Esophagus mucosa (tissue), 1 donor: ENCODE measurements at places on chromosomes 11 and 22. TPM values are rescaled to one million over a fixed set of nuclear protein-coding genes. Genes with fewer than 3 reads are reported as not detected.

DNA sequence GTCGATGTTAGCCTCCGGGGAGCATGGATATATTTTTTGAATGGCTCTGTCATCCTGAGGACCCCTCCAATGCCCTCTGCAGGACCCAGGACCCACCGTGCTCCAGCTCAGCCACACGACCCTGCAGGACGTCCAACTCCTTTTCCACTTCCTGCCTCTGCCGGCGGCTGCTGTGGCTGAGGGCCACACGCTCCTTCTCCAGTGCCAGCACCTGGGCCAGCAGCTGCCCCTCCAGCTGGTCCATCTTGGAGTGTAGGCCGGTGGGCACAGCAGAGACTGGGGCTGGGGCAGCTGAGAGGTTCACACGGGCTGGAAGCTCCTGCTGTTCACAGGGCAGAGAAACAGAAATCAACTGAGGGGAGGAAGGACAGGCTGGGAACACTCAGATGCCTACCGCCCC lies 15.6 kb downstream of the NPTXR start:
- ATAC-seq: no peak

FXYD2 gene
- not detected for total RNA-seq

DNA sequence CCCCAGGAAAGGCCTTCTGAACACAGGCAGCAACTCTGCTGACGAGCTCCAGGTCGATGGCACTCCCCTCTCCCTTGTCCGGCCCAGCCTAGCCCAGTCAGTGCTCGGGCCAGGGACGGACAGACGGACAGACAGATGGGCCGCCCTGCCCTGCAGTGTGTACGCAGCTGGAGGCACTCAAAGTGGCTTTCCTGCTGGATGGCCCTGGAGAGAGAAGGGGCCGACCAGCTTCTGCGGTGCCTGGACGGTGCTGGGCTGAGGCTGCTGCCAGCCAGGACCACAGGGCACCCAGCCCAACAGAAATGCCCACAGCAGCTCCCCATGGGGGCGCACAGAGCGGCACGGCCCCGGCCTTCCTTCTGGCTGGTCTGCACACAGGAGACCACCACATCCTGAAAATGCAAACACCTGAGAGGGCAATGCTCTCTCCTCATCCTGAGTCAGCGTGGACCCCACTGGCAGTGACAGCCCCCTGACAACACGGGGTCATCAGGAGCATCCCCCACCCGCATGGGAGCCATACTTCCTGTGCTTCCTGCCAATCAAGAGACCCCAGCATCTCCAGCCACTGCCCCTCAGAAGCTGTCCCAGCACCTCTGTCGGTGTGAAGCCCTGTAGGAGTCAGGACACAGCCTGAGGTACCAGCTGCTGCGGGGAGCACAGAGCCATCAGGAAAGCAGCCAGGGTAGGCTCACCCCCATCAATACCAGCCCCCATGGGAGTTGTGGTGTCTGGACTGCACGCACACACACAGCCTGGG lies 692 bp upstream of the MOB2 start:
- no peak for ATAC-seq

GRCh38 chr11:111526501-111526900 lies 11.9 kb downstream of the HOATZ start:
- ATAC-seq: peak; percentile 77

OR51F1 gene
- not detected for total RNA-seq

GRCh38 chr11:119318240-119319135 lies 1.6 kb upstream of the MCAM start:
- peak; percentile 32 for ATAC-seq

- ATAC-seq: peak; percentile 51
Measured at GRCh38 chr11:67056267-67057204, at the start of gene RHOD. Gene RHOD, plus strand, starts transcription at chr11:67056847. Its CDS starts 56 bp downstream, at chr11:67056903.

- no peak for ATAC-seq
Measured at GRCh38 chr22:36833073-36833472, 16.2 kb upstream of the PVALB start.

TESMIN gene
- 5.2 TPM for total RNA-seq

USP2 gene
- 2.8 TPM for total RNA-seq

DNA sequence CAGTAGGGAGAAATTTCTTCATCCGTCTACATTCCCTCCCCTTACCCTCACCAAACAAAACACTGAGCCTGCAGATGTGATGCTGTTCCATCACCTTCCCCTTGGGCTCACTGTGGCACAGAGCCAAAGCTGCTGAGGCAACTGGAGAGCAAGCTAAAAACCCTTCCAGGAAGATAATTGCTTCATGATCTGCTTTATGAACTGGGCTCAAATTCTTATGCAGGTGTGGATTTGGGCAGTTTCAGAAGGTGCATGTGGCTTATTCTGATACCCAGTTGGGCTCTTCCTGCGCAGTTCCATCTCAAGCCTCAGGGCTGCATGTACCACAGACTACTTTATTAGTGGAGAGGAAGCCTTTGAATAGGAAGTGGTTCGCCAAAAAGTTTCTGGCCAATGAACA lies 58.3 kb downstream of the AAMDC start:
- ATAC-seq: no peak

GRCh38 chr11:56624661-56625110 lies 10.0 kb upstream of the OR5M1 start:
- peak; percentile 53 for ATAC-seq

C11orf65 gene
- 0.36 TPM for total RNA-seq

DNA sequence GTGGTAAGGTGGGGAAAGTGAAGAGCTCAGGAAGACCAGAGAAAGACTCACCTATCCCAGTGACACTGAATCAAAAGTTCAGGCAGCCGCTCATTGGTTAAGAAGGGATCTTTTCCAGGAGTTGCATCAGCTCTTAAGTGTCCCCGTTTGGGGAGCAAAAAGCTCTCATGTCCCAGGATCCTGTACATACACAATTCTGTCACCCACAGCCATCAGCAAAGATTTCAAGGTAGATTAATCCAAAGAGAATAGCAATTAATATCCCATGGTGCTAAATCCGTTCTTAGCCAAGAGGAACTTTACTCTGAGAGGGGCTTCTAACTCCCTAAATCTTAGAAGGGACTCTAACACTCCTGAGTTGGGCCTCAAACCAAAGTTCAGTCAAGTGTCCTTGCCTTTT lies 19.3 kb downstream of the FOLR3 start:
- ATAC-seq: no peak

SCGB1A1 gene
- total RNA-seq: 0.48 TPM

PYGM gene
- 0.44 TPM for total RNA-seq

ABCG4 gene
- 0.52 TPM for total RNA-seq

PTPN5 gene
- total RNA-seq: not detected

SAA4 gene
- 0.64 TPM for total RNA-seq

DNA sequence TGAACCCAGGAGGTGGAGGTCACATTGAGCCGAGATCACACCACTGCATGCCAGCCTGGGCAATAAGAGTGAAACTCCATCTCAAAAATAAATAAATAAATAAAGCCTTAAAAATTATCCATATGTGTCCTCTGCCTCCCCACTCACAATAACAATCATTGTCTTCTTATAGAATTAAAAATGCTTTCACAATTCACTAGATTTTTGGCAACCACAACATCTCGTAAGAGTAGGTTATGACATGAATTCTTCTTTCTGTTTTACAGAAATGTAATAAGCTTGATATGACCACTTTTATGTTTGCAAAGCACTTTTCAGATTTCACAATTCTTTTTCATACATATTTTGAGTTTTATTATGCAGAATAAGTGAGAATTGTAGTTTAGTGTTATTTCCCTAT lies 54.5 kb upstream of the HSPA8 start:
- ATAC-seq: no peak

ASCL2 gene
- 2.0 TPM for total RNA-seq

KRTAP5-1 gene
- not detected for total RNA-seq

DNA sequence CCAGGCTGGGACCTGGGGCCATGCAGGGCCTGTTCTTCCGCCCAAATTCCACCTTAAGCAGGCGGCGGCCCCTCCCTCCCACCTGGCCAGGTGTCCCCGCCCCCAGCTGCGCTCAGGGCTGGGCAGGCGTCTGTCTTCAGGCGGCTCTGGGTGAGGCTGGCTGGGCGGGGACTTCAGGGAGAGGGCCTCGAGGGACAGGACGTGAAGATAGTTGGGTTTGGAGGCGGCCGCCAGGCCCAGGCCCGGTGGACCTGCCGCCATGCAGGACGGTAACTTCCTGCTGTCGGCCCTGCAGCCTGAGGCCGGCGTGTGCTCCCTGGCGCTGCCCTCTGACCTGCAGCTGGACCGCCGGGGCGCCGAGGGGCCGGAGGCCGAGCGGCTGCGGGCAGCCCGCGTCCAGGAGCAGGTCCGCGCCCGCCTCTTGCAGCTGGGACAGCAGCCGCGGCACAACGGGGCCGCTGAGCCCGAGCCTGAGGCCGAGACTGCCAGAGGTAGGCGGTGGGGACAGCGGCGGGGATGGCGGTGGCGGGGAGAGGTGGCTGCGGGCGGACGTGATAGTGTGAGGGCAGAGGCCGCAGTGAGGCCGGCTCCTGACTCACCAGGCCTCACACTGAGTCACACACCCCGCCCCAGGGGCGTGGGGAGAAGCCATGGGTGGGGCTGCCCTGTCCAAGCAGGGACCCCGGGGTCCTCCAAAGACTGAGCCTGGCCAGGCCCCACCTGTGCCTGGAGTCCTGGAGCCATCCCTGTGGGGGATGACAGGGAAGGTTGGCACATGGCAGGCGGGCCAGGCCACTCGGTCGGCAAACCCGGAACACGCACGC lies at the start of gene PKP3:
Gene PKP3 (plus strand): TSS at position 176 of the 824 bp plus-strand sequence. CDS start 84 bp downstream, at position 260.
- ATAC-seq: peak; percentile 80

UQCR10 gene
- total RNA-seq: 96.0 TPM

ACTN3 gene
- total RNA-seq: 0.44 TPM

- no peak for ATAC-seq
Measured at GRCh38 chr11:100203789-100204188, 483.3 kb upstream of the ARHGAP42 start.

CABP7 gene
- not detected for total RNA-seq

GRCh38 chr11:28108958-28109357 lies 770 bp downstream of the METTL15 start:
- no peak for ATAC-seq

TRPM5 gene
- not detected for total RNA-seq

FGF3 gene
- total RNA-seq: not detected

DNA sequence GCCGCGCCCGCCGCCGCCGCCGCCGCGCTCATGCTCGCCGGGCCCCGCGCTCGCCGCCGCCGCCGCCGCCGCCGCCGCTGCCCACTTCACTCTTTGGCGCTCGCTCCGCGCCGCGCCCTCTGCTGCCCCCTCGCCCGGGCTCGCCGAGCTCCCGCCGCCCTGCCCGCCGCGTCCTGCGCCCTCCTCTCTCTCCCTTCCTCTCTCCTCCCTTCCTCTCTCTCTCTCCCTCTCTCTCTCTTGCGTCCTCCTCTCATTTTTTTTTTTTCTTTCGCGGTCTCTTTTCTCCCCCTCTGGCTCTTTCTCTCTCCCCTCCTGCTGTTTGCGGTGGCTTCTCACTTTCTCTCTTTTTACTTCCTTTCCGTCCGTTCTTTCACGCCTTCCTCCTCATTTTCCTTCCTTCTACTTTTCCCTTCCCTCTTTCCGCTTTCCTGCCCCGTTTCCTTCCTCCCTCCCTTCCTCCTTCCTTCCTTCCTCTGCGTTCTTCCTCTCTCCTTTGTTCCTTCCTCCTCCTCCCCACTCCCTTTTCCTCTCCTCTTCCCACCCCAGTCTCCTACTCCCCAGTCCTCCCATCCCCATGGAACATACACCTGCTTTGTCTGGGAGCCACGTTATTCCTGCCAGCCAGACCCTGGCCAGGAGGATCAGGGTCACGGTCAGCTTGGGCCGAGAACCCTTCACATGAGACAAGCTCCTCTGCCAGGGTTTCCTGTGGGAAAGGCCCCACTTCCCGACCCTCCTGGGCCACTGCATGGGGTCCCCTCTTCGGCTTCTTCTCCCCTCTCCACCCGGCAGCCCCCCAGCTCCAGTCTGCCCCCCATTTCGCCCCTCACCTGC lies 19.3 kb upstream of the SHISAL1 start:
- ATAC-seq: no peak

GRCh38 chr11:26286472-26287066 lies 45.4 kb upstream of the ANO3 start:
- no peak for ATAC-seq

OR8G5 gene
- total RNA-seq: not detected

MMP3 gene
- total RNA-seq: 0.56 TPM

GRCh38 chr22:39956932-39957664 lies 3.1 kb upstream of the TMA7B start:
- no peak for ATAC-seq

DSCAML1 gene
- total RNA-seq: not detected

DNA sequence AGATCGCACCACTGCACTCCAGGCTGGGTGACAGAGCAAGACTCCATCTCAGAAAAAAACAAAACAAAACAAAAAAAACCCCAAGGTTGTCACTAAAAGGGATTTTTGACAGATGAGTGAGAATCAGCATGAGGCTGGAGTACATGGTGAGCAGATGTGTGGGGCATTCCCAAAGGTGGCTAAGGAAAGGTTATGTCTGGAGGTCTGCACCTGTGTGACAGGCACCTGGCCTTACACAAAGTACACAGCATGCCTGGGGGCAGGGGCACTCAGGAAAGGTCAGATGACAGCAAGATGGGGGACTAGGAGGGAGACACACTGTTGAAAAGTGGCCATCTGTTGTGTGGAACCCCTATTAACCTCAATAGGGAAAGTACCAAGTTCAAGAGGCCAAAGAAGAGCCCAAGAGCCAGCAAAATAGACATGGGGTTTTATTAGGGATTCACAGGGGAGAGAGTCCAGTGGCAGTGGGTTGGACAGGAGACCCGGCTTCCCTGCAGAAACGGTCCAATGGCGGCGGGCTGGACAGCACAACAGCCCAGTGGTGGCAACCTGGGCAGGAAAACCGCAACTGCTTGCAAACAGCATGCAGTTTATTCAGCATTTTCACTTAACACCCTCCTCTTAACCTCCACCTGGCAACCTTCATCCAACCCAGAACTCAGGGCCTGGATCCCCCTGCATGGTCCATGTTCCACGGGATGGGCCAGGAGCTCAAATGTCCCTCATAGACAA lies 101.1 kb downstream of the MICAL2 start:
- no peak for ATAC-seq

- no peak for ATAC-seq
Measured at GRCh38 chr11:126165757-126166156, 45.7 kb downstream of the RPUSD4 start.

GRCh38 chr11:122122179-122122578 lies 6.2 kb upstream of the BLID start:
- no peak for ATAC-seq

DNA sequence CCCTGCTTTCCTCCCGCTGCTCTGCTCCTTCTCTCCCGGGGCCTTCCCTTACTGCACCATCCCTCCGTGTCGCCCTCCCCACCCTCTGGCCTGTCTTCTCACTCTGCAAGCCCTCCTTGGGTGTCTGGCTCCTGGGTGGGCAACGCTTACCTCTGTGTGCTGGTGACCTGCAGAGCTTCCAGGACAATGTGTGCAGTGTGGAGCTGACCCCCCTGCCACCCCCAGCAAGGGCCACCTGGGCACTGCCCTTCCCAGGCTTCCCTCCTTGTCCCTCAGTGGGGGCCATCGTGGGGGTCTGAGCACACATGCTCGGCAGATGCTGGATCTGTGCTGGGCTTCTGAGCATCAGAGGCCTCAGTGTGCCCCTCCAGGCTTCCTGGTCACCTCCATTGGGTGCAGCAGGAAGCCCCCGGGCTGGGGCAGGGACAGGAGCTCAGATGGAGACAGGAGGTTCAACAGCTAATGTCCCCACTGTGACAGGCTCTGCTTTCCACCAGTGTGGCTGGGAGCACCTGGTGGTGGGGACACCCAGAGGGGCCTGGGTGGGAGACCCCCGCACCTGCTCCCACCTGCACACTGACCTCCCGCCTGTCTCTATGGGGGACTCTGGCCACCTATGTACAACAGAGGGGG lies 7.8 kb upstream of the BRSK2 start:
- peak; percentile 19 for ATAC-seq
